Activated T-helper 2 cell treated with anti-CD3 and anti-CD28 coated beads, Interferon-gamma antibody, Interleukin-2, Interleukin-4, amounts not matched to agents 10 μg/mL and 5 μg/mL and 100 μg/mL, durations not matched to agents 14 hours and 24 hours and 36 hours (primary cell): ENCODE measurements at places on chromosomes 1 and 21.
A peak's percentile ranks its signal among the peaks of the same experiment; 100 is the strongest.

DNA sequence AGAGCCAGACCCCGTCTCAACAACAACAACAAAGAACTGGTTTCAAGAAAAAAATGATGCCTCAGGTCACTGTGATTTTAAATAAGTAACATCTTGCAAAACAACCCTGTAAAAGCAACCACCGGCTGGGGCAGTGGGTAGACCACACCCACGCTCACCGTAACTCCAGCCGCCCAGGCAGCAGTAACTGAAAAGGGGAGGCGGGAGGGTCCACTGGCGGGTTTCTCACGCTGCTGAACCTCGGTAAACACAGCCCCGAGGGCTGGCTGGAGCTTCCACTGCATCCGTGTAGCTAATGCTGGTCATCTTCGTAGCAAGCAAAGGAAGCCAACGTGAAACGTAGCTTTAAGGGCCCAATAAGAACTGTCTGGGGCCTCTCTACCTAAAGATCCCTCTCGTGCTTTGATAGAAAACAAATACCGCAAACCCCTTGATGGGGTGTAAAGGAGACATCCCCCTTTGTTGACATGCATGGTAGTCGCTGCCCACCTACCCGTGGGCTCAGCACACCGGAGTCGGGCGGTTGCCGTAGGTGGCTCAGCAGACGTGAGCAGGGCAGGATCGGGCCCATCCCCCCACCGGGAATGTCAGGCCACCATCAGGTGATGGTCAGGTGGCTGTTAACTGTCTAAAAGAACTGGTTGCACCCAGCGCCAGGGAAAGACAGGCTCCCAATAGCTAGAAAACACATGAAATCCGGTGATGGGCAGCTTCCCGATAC lies 4.2 kb downstream of the C1orf159 start:
- H3K27ac ChIP-seq, result no peak overlapping the region
- H3K27me3 ChIP-seq, result no peaks in the 10 kb centered on the region
- peaks cover 8% of the 10 kb centered on the region for H3K4me1 ChIP-seq
- H3K36me3 ChIP-seq, result peaks cover 38% of the 10 kb centered on the region
- no peak for DNase-seq
- H3K4me3 ChIP-seq, result no peak overlapping the region

- H3K4me1 ChIP-seq, result no peaks in the 10 kb centered on the region
- DNase-seq, result no peak
- no peaks in the 10 kb centered on the region for H3K36me3 ChIP-seq
- H3K4me3 ChIP-seq, result no peak overlapping the region
Observed at GRCh38 chr21:15241997-15242736, 177.4 kb upstream of the NRIP1 start.

- no peak for DNase-seq
- no peak overlapping the region for H3K27ac ChIP-seq
- H3K4me1 ChIP-seq, result peaks cover 13% of the 10 kb centered on the region
- no peak overlapping the region for H3K4me3 ChIP-seq
Observed at GRCh38 chr1:89935235-89935634, 59.7 kb upstream of the ZNF326 start.

DNA sequence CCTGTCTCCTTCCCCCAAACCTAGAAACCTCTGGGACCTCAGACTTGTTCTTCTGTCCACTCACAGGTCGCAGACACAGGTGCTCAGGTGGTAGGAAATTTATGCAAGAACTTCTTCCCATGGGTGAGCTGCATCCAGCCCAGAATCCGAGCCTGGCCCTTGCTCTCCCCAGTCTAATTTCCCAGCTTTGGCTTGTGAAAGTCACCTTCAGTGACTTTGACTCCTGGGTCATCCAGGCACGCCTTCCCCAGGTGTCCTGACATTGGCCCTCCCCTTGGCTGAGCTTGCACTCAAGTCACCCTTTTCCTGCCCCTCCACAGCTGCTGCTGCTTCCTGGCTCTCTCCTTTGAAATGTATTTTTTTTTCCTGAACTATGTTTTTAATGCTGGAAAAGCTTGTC lies 6.6 kb downstream of the IPO13 start:
- no peak overlapping the region for H3K27ac ChIP-seq
- H3K4me3 ChIP-seq, result no peak overlapping the region
- no peak for DNase-seq
- H3K36me3 ChIP-seq, result peaks cover 11% of the 10 kb centered on the region

DNA sequence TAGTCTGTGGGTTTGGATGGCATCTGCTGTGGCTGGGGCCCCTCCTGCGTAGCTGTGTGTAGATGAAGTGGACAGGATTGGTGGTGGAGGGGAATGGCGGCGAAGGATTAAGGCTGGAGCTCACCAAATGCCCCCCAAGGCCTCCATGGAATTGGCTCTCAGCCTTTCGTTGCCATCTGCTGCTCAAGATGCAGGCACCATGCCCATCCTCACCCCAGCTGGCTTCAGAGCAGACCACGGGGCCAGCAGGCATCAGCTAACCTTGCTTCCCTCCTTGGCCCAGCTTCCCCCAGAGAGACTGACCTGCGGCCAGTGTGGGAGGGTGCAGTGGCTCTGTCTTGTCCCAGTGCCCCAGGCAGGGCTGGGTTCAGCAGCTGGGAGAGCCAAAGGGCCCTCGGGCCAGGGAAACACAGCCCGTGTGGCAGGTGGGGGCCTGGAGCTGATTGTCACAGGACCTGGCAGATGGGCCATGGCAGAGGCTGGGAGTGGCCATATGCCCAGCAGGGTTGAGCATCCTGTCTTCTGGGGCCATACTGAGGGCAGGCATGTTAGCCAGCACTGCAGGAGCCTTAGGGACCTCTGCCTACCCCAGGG lies 66.8 kb upstream of the ACTL8 start:
- H3K27ac ChIP-seq, result no peak overlapping the region
- DNase-seq, result no peak
- H3K4me3 ChIP-seq, result no peak overlapping the region

DNA sequence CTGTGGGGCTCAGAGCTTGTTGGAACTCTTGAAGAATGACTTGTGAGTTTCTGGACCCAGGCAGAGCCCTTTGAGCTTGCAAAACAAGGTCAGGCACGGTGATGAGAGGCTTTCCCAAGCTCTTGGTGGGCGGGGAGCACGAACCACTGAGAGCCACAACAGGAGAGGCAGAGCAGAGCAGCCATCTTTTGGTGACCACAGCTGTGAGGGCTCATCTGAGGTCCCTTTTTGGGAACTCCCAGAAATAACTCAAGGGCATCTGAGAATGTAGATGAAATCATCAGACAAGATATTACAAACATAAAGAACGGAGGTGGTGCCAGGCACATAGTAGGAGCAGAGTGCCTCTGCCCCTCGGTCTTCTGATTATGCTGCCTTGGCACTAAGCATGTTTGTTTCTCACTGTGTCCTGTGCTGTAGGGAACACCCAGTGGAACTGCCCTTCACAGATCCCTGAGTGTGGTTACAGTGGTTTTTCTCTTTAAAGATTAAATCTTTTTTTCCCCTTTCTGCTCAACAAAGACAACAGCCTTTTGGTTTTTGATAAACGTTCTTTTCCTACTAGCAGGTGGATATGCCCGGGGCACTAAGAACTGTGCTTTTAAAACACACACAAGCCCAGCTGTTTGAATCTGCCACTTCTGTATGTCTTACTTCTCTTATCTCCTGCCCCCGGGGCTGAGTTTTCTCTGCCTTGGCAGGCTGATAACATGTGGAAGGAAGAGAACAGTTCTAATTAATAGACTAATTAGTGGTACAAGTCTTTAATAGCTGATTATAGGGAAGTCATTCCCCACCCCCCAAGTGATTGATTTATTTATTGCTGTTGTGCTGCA lies 37.7 kb downstream of the CD34 start:
- H3K27ac ChIP-seq, result peak overlapping the region; percentile 94
- H3K36me3 ChIP-seq, result no peaks in the 10 kb centered on the region
- peaks cover 65% of the 10 kb centered on the region for H3K4me1 ChIP-seq
- peak overlapping the region; percentile 52 for H3K4me3 ChIP-seq

DNA sequence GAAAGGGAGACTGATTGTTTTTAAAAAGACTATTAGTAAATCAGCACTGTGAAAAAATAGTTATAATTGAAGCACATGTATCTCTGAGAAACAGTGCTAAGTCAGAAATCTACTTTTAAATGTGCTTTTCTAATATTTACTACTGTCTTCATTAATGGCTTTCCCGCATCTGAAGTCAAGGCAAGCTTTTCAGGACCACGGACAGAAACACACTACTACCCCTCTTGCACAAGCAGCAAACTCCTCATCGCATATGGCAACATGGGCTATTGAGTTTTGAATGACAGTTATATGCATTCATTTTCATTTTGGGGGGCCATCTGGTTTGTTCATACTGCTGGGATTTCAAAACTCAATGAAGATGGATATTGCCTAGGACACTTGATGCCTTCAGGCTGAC lies 433.4 kb upstream of the CAMK1G start:
- H3K36me3 ChIP-seq, result no peaks in the 10 kb centered on the region
- no peaks in the 10 kb centered on the region for H3K27me3 ChIP-seq
- no peaks in the 10 kb centered on the region for H3K4me1 ChIP-seq

- H3K36me3 ChIP-seq, result no peaks in the 10 kb centered on the region
- DNase-seq, result no peak
- H3K27ac ChIP-seq, result no peak overlapping the region
- no peak overlapping the region for H3K4me3 ChIP-seq
- no peaks in the 10 kb centered on the region for H3K4me1 ChIP-seq
Observed at GRCh38 chr1:215263636-215264035, 181.1 kb downstream of the KCNK2 start.

DNA sequence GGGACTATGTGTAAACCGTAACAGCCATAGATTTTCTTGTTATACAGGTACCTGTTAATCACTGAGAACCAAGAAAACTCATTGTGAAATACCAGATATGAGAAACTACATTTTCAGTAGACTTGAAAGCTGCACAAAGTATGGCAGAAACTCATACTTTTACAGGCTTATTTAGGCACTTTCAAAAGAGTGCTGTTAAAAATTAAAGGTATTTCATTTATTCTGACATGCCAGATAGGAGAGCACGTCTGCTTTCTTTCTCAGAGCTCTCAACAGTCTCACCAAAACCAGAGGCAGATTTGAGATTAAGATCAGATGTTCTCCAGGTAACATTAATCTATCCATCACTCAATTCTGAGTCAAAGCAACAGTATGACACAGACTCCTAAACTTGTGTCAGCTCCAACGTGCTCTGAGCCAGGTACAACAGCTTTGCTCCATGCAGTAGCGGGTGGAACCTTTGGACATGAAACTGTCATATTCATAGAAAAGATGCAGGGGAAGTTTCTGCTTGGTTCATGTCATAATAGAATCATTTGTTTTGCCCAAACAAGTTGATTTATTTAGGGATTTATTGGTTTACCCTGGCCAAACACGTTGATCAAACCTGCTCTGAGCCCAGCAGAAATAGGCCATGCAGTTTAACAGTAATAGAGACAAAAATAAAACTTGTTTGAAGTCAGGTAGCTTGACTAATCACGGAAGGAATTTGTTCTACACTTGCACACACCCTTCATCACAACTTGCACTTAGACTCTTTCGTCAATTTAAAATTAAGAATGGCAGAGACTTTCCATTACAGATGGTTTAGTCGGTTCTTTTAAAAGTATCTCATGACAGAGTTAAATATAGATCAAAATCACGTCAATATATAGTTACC lies 20.8 kb upstream of the TSNAX start:
- no peak overlapping the region for H3K27ac ChIP-seq
- H3K4me1 ChIP-seq, result peaks cover 23% of the 10 kb centered on the region
- no peak overlapping the region for H3K4me3 ChIP-seq
- no peak for DNase-seq

DNA sequence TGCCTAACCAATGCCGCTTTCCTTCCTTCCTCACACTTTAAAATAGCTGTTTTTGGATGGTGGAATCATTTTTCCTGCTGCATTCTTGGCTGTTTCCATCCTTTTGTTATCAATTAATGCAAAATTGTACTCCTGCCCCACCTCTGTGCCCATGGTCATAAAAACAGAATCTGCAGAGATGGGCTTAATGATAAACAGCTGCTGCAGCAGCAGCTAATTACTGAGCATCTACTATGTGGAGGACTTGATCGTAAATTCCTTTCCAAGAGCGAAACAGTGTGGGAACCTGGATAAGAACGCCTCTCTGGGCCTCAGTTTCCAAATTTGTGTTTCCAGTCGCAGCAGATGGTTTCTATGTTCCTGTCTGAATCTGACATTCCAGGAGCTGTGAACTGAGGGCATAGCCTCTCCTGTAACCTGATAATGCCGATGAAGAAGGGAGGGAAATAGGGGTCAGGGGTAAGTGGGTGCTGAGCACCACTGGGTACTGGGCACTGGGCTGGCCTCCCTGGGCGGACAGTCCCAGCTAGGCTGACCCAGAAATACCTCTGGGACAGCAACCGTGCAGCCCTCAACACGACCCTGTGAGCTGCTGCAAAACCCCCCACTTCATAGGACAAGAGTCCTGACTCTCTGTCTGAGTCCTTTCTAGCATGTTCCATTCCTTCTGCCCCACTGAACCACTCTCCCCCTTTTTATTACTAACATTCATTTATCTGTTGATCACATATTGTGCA lies 121.7 kb downstream of the DMRTB1 start:
- no peak overlapping the region for H3K27ac ChIP-seq
- no peaks in the 10 kb centered on the region for H3K36me3 ChIP-seq

GRCh38 chr21:42862774-42863503 lies 16.4 kb downstream of the WDR4 start:
- no peaks in the 10 kb centered on the region for H3K27me3 ChIP-seq
- peaks cover 3% of the 10 kb centered on the region for H3K4me1 ChIP-seq
- H3K4me3 ChIP-seq, result no peak overlapping the region
- H3K27ac ChIP-seq, result no peak overlapping the region
- H3K36me3 ChIP-seq, result peaks cover 65% of the 10 kb centered on the region

DNA sequence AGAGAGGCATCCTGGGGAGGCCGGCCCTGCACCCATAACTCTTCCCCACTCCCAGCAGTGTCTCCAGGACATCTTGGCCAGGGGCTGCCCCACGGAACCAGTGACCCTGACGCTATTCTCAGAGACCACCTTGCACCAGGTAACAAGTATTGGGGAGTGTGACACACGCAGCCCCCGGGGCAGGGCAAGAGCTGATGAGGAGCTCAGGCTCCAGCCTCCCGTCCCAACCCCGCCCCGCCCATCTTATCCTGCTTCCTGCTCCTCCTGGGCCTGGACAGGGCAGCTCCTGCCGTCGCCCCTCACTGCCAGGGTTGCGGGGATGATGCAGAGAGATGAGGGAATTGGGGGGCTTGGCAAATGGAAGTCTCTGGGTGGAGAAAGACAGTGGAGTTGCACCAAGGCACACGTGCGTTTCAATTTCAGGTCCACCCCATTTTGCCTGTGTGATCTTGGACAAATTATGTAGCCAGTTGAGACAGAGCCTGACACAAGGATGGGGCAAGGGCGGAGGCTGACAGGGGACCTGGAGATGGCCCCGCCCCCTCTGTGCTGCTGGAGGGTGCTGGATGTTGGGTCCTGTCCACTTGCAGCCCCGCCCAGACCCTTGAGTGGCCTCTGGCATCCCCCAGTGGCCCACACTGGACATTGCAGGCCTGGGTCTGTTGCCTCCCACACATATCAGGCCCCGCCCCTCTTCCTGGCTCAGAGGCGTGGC lies 10.7 kb downstream of the CLCNKA start:
- H3K4me1 ChIP-seq, result no peaks in the 10 kb centered on the region
- peak; percentile 35 for DNase-seq
- no peak overlapping the region for H3K27ac ChIP-seq
- H3K36me3 ChIP-seq, result no peaks in the 10 kb centered on the region

DNA sequence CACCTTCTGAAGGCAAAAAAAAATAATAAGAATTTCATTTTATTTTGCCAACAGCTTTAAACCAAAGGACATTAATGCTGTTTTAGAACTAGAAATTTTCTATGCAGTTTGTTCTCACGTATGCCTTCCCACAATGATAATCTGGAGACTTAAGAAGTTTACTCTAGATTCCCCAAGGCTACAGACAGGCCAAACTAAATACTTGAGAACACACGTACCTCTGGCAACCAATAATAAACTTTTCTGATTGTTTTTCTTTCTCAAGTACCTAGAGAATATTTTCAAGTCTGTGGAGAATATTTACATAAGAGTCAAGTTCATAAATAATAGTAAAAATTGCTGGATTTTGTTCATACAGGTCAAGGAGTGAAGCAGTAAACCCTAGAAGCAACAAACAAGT lies 15.9 kb downstream of the CLDN8 start:
- H3K4me3 ChIP-seq, result no peak overlapping the region
- DNase-seq, result no peak
- H3K27me3 ChIP-seq, result no peaks in the 10 kb centered on the region
- no peaks in the 10 kb centered on the region for H3K36me3 ChIP-seq
